GM23248 (cell line): ENCODE measurements at places on chromosomes 2 and 18. TPM values are rescaled to one million over a fixed set of nuclear protein-coding genes. Genes with fewer than 3 reads are reported as not detected.

Gene ANKRD30B
- not detected in 2 replicates for total RNA-seq

Gene ZNF519
- total RNA-seq = 1.1 and 2.0 TPM in 2 replicates

Gene CRYGC
- not detected in 2 replicates for total RNA-seq

Gene RIT2
- total RNA-seq = not detected in 2 replicates

Gene SERPINB13
- total RNA-seq = not detected in 2 replicates

Gene AQP12A
- not detected in 2 replicates for total RNA-seq

Gene POTEC
- not detected in 2 replicates for total RNA-seq

Gene PROKR1
- 0.11 TPM in 1 of 2 replicates, not detected in the other for total RNA-seq

Gene UGT1A7
- not detected in 2 replicates for total RNA-seq

Gene KIF1A
- under 0.01 TPM in 1 of 2 replicates, not detected in the other for total RNA-seq

Gene GRB14
- total RNA-seq = not detected in 2 replicates

Gene EDAR
- not detected in 2 replicates for total RNA-seq

Gene ABHD1
- total RNA-seq = not detected in 2 replicates

Gene SUMO1
- total RNA-seq = 157 TPM in 2 replicates

Gene HOXD12
- total RNA-seq = 0.22 TPM in 1 of 2 replicates, not detected in the other

Gene GPR75
- 0.43 and 2.1 TPM in 2 replicates for total RNA-seq

Gene PASK
- 0.38 and 2.1 TPM in 2 replicates for total RNA-seq

Gene SIX3
- total RNA-seq = not detected in 2 replicates

Gene SLC11A1
- not detected in 2 replicates for total RNA-seq

Gene METTL21A
- total RNA-seq = 22.0 and 23.3 TPM in 2 replicates

Gene PLCD4
- total RNA-seq = 0.51 and 1.3 TPM in 2 replicates

Gene CCDC102B
- 0.89 and 3.2 TPM in 2 replicates for total RNA-seq

Gene ARL4C
- total RNA-seq = 2.4 and 4.8 TPM in 2 replicates

Gene REG3A
- total RNA-seq = not detected in 2 replicates

Gene STAM2
- 29.6 and 42.6 TPM in 2 replicates for total RNA-seq

Gene ZSWIM2
- total RNA-seq = not detected in 2 replicates

Gene ERICH2
- not detected in 2 replicates for total RNA-seq

Gene STPG4
- not detected in 2 replicates for total RNA-seq

Gene CYP27C1
- 0.13 and 0.65 TPM in 2 replicates for total RNA-seq

Gene FAM237A
- total RNA-seq = not detected in 2 replicates

Gene ASB18
- total RNA-seq = not detected in 2 replicates

Gene HDHD2
- total RNA-seq = 11.6 and 14.2 TPM in 2 replicates

Gene LHCGR
- not detected in 2 replicates for total RNA-seq

Gene IL36RN
- total RNA-seq = not detected in 2 replicates

Gene IL1R1
- total RNA-seq = 87.9 and 93.5 TPM in 2 replicates

Gene CACNB4
- 0.11 TPM in 1 of 2 replicates, not detected in the other for total RNA-seq

Gene PROM2
- total RNA-seq = 0.22 TPM in 1 of 2 replicates, not detected in the other

Gene HOXD1
- total RNA-seq = 0.13 and 0.43 TPM in 2 replicates

Gene DUSP2
- total RNA-seq = 2.4 and 8.8 TPM in 2 replicates

Gene KCNK3
- total RNA-seq = not detected in 2 replicates

Gene LOXHD1
- total RNA-seq = not detected in 2 replicates

Gene EML6
- total RNA-seq = 0.54 and 0.63 TPM in 2 replicates

Gene ACTR1B
- 63.6 and 65.8 TPM in 2 replicates for total RNA-seq
